ENCODE measurements at places on chromosomes 3 and 15. TPM values are rescaled to one million over a fixed set of nuclear protein-coding genes. Genes with fewer than 3 reads are reported as not detected.

CCR1 gene
- 26.8 TPM for total RNA-seq

SPCS1 gene
- total RNA-seq: 55.0 TPM

FGF12 gene
- total RNA-seq: not detected

NEO1 gene
- 9.5 TPM for total RNA-seq

ZNF860 gene
- total RNA-seq: not detected

GOLGA6L22 gene
- total RNA-seq: not detected

ARGFX gene
- not detected for total RNA-seq

DNA sequence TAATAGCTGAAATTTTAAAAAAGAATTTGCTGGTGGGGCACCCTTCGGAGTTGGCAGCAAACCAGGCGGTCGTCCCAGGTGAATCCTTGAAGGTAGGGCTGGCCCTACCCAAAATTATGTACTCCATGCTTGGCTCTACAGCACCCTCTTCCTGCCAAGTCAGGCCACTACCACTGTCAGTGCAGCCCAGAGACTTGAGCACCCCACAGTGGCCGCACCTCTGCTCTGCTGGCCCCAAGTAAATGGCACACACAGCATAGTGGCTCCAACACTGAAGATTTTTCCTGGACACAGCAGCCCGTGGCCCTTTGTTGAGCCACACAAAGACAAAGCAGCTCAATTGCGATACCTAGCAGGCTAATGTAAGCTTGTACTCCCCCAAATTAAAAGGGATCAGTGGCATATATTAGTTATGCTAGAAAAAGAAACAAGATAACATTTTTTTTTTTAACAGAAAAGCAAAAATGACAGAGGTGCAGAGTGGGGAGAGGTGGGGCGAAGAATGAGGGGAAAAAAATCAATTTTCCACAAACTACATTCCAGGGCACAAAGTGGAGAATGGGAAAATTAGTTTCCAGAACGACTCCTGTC lies 250.5 kb downstream of the UACA start:
- DNase-seq: peak; percentile 36

GRCh38 chr3:37132334-37132733 lies 42.0 kb downstream of the LRRFIP2 start:
- DNase-seq: no peak

DNA sequence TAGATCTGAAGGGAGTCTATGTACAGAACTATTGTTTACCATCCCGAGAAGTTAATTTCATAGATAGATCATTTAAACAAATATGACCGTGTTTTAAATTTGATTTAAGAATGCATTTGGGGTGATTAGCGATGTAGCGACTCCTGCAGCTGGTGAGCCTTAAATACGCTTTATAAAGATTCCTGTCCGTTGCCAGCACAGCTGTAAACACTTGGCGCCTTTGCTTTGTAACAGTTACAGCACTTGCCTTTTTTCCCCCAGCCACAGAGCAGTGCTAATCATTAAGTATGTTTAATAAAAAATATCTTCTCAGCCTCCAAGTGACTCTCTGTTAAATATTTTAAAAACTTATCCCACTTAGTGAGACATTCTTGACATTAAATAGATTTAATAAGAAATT lies 333.8 kb downstream of the FEZF2 start:
- no peak for DNase-seq

- DNase-seq: no peak
Measured at GRCh38 chr3:120440001-120440703, 10.6 kb downstream of the FSTL1 start.

GRCh38 chr3:170585937-170586310 lies at the start of gene SLC7A14:
Gene SLC7A14, minus strand, starts transcription at chr3:170586075. Its CDS starts 59,139 bp downstream, at chr3:170526936.
- no peak for DNase-seq

DNA sequence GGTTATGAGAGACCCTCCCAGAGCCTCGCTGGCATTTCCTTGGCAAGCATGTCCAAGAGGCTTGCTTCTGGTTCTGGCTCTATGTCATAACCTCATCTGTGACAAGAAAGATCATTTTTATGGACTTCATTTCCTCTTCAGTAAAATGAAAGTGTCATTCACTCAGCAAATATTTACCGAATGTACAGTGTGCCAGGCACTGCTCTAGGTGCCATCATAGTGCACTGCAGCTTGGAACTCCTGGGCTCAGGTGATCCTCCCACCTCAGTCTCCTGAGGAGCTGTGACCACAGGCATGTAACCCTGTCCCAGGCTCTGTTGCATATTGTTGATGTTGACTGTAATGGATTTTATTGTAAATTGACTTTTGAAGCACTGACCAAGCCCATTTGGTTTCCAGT lies 18.7 kb upstream of the ITPKA start:
- DNase-seq: no peak

DNA sequence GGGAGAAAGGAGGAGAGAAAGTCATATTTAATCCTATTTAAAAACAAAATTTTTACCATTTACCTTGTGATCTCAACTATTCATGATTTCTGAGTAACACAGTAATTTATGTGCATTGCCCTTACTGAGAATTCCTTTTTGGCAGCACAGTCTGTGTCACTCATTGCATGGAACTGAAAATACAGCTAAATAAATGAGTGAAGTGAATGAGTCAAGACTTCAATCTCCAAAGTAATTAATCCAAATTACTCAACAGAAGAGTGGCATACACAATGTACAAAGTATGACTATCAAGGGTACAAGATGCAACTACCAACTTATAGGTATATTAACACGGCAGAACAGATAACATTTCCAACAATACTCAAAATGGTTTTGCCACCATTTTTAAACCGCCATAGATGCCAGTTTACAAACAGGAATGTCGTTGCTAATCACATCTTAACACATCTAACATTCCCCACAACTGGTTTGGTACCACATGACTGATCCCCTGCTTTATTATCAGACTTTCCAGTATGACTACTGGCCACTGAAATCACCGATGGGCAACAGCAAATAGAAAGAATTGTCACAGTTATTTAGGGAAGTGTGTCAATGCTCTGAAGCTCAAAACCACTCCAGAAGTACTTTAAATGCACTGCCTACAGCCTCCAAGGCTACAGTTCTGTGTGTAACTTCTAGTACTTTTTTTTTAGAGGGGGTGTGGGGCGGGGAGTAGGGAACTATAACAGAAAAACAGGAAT lies 410.4 kb downstream of the SHQ1 start:
- DNase-seq: no peak

DNA sequence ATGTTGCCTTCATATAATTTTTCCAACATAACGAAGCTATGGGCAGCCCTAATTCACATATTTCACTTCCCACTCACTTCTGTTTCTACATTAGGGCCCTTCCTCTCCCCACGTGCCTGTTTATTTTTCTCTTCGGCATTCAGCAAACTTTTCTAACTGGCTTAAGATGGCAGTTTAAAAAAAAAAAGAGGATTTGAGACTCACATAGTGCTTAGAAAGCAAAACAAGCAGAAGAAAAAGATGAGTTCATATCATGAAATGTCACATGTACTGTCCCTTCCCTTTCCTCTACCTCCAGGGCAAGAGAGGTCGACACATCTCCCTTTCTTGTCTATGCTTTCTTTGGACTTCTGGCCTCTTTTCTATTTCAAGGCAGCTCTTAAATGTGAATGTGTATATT lies 30.6 kb downstream of the SLC49A4 start:
- DNase-seq: no peak
